ENCODE measurements at places on chromosomes 11 and 22.

DNA sequence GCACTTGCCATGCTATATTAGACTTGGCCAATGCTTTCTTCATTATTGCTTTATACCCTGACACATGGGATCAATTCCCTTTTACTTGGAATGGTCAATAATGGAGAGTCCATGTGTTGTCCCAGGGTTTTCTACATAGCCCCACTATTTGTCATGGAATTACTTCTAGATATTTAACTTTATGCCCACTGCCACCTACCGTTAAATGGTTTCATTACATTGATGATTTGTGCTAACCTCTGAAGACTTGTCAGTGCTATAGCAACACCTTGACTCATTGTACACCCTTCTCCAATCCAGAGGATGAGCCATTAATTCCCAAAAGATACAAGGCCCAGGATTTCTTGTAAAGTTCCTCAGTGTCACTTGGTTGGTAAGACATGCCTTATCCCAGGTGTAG is 31.4 kb upstream of the SLC22A25 start:
- DNase-seq = no peak

DNA sequence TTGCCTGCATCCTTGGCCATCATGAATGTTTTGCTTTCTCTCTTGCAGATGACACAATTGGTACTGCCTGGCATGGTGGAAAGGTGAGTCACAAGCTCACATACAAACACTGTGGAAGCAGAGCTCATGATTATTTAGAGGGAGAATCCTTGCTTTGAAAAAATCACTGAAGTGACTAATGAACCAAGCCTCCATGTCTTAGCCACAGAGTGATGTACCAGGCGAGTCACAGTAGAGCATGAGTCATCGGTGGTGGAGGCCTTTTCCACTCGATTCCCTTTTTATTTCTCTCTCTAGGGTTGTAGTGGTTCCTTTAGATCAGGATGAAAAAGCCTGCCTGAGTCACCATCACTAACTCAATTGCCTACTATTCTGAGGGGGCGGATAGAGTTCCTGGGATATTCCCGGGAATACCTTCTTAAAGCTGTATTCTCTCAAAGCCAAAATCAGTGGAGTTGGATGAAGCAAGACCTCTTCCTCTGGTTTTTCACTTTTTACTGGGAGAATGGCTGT is 49.6 kb upstream of the ALKBH3 start:
- peak; percentile 43 for DNase-seq

- DNase-seq = no peak
These were observed 51.1 kb upstream of the LMO2 start for GRCh38 chr11:33942954-33943353.

DNA sequence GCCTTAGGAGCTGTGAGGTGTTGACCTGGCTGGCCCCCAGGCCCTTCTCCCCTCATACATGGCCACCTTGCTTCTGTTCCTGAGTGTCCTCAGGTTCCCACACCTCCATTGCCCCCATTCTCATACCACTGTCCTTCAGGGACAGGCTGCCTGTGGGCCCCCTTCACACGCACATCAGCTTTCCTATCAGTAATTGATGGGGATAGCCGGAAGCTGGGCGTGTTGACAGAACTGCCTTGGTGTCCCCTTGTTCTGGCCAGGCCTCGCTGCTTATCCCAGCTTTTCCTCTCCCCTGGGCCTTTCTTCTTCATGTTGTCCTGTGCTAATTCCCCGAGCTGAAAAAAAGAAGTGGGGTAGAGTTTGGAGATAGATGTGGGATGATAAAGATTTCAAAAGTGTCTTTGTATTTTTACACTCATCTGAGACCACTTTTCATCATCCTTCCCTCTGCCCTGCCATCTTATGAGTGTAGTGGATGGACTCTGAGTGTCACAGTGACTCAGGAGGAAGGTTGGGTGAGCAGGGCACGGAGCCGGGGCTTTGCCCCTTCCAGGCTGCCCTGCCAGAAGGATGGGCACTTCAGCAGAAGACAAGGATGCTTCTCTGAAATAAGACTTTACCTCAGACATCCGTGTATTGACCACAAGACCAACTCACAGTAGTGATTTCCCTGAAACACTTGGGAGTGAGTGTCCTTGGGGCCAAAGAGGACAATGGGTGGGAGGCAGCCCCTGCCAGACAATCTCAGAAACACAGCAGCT is 42.8 kb downstream of the MED15 start:
- peak; percentile 41 for DNase-seq

DNA sequence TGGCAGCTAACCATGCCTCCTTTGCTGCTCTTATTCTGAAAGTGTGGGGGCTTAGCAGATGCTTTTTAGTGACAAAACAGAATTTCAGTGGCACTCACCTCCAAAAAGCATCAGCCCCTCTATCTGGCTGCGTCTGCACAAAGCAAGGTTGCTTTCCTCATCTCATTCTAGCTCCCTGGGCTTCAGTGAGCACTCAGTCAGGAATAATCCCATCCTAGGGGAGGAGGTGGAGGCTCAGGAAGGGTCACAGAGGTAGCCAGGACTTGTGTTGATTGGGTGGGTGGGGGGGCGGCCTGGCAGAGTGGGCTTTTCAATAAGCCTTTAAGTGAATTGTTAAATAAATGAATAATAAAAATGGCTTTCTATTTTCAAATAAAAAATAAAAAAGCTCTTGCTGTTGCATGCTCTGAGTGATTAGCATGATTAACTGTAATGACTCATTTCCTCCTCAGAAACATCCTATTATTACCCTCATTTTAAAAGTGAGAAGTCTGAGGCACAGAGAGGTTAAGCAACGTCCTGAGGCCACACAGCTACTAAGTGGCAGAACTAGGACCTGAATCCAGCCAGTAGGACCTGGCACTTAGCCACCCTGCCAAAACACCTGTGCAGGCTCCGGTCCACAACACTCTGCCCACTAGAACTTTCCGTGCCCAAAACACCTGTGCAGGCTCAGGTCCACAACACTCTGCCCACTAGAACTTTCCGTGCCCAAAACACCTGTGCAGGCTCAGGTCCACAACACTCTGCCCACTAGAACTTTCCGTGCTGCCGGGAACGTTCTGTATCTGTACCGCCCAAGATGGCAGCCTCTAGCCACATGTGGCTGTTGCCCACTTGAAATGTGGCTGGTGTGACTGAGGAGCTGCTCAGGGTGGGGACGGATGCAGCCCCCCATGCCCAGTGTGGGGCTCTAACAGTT is 5.5 kb downstream of the B3GAT1 start:
- DNase-seq = peak; percentile 13

DNA sequence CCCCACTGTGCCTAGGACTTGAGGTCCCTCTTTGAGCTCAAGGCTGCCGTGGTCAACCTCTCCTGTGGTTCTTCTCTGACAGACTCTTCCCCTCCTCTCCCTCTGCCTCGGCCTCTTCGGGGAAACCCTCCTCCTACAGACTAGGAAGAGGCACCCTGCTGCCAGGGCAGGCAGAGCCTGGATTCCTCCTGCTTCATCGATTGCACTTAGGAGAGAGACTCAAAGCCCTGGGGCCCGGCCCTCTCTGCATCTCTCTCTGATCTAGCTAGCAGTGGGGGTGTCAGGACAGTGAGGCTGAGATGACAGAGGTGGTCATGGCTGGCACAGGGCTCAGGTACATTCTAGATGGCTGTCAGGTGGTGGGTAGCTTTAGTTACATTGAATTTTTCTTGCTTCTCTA is 63.6 kb upstream of the EMID1 start:
- DNase-seq = no peak

- DNase-seq = no peak
These were observed 35.5 kb upstream of the CWF19L2 start for GRCh38 chr11:107493117-107493516.

DNA sequence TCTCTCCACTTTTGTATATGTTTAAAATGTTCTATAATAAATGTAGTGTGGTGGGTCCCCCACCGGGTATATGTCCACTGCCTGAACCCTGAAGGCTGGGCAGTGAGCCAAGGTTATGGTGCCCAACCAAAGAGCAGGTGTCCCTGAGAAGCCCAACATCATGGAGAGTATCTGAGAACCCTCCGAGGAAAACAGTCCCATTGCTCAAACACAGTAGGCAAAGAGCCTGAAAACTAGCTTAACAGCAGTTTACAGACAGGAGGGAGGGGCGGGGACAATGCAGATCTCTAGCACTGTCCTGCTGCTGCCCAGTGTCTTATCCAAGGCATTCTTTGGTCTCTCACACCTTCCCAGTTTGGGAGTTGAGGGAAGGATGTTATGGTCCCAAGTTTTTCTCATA is 91.0 kb downstream of the TMPRSS5 start:
- no peak for DNase-seq

DNA sequence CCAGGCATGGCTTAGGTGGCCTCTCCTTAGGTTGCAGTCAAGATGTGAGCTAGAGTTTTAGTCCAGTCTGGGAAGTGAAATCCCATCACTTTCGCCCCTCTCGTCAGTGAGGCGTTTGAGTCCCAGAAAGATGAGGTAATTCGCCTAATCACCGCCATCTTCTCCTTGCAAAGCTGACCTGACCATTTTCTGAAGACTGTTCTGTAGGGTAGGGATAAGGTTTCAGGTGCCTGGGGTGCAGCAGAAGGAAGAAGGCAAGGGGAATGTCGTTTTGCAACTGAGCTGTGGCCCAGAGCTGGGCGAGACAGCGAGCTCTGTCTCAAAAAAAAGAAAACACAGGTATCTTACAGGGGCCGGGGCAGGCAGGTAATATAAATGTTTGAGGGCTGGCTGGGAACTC is 61.7 kb upstream of the CECR2 start:
- DNase-seq = no peak

DNA sequence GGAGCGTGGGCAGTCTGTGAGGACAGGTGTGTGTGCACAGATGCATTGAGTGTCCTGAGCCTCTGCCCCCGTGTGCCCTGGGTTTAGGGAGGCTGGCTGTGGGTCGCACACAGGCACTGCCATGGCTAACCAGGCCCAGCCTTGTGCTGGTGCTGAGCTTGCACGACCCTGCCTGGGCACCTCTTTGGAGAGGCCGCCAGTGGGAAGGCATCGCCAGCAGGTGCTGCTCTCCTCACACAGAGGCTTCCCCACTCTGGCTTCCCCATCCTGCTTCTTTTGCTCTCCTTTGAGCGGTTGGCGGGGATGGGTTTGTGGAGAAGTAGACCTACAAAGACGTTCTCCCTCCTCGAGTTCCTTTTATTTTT is 4.1 kb downstream of the WNT7B start:
- DNase-seq = no peak

DNA sequence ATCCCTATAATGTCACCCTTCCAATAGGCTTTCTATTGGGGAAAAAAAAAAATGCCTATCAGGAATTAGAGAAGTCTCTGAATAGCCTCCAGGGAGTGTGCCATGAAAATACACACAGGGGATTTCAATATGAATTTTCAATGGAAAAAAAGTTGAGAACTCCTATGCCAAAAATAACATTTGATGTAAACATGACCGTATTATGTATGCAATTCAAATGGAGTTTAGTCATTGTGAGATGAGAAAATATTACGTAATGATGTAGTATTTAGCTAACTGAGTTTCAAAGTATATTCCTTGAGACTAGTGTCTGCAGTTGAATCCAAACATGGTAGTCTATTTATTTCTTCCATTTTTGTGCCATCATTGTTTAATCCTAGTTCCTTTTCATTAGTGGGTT is 182.3 kb downstream of the BLID start:
- DNase-seq = no peak

- DNase-seq = no peak
These were observed 12.5 kb downstream of the PICALM start for GRCh38 chr11:86056351-86056854.

DNA sequence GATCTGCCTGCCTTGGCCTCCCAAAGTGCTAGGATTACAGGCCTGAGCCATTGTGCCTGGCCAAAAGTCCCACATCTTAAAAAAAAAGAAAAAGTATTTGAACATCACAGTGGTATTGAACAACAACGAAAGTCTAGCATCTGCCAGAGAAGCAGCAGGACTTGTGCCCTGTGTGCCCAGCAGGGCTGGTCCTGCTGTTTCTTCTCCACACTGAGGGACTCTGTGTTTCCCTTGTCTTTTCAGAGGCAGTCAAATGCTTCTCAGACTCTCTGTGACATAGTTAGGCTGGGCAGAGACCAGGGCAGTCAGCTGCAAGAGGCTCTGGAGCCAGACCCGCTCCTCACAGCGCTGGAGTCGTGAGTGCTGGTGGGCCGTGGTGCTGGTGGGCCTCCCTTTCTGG is 56.2 kb downstream of the SBF1 start:
- DNase-seq = no peak

GRCh38 chr11:48272606-48273005 is 8.9 kb downstream of the OR4X1 start:
- DNase-seq = no peak

- DNase-seq = no peak
These were observed 84.0 kb upstream of the SHANK2 start for GRCh38 chr11:71336176-71336995.

DNA sequence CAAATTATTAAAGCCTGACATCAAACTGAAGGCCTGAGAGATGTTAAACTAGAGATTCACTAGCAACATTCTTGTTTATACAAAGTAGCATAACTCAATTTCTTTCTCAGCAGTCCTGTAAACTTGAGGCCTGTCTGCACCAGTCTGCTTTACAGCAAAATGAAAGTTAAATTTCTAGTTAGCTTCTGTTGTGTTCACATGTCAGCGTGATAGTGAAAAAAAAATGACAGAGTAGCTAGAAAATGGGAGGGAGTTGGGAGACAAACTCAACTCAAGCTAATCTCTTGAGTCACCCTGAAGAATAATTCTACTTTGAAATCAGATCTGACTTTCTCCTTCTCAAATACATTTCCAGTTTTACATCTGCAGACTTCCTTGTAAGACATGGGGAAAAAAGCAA is 6.5 kb downstream of the RBFOX2 start:
- no peak for DNase-seq
